NCI-H510A treated with DMSO at 0.1 percent for 48 hours (cell line): ENCODE measurements at places on chromosomes 7 and 10.

GRCh38 chr7:48518092-48518491 is 346.8 kb downstream of the ABCA13 start:
- no peak for DNase-seq

DNA sequence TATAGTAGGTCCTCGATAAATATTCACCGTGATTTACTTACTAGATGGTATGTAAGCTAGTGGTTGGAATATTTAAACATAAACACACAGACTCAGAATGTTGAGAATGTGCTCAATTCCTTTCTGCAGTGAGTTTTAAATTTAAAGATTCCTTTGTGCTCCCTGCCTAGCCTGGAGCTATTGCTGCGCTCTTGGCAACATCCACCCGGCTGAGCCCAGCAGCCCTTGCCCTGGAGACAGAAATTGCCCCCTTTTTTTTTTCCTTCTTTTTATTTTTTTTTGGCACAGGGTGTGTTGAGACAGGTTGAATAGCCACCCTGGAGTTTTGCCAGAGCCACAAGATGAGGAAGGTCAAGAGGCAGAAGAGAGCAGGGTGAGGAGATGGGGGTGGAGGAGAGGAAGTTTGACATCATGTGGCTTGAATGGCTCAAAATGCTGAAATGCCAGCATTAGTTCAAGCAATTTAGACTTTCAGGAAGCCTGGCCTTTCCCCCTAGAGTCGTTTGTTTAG is 180.8 kb downstream of the PRKCQ start:
- no peak for DNase-seq

GRCh38 chr7:51175992-51176388 is 140.6 kb downstream of the COBL start:
- DNase-seq, result no peak

DNA sequence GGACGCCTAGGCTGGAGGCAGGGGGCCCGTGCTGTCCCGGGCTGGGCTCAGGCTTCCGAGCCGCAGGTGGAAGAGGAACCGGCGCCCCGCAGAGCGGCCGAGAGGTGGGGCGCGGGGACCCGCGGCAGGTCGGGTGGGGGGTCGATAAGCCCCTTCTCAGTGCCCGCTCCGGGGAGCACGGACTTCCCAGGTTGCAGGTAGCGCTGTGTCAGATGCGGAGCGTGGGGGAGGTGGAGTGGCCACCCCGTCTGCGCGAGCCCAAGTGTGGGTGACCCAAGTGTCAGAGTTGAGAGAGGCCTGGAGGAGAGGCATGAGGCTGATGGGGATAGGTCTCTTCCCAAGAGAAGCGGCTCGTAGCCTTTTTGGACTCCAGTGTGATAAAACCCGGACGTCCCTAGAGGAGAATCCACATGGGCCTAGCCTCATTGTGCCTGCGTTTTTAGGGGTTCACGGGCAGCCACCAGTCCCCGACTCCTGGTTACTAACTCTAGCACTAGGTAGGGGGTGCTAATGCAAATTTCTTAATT is 580 bp downstream of the EEPD1 start:
- DNase-seq, result no peak

DNA sequence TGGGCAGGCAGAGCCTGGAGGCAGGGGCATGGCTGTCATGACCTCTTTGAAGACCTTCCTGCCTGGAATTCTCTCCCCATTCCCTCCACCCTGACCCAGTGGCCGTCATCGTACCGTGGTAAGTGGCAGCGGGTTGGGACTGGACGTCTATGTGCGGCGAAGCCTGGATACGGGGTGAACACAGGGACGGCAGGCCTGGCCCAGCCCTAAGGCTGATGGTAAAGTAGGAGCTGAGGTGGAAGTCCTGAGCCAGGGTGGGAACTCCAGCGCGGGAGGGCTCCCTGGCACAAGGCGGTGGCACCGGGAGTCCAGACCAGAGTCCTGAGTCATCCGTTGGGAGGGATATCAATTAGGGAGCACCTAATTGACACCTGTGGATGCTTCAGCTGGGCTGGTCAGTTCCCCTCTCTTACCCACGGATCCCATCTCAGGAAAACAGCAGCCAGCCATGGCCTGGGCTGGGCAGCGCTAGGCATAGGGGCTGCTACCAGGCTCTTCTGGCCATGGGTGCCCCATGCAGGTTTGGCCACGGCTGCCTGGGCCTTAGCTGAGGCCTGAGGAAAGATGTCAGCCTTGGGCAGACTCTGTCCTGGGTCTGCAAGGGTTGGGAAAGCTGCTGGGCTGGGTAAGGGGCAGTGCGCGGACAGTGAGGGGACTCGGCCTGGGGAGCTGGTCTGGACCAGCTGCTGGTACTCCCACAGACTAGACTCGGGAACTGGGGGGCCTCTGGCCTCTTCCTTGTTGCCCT is 3.3 kb downstream of the PPIF start:
- no peak for DNase-seq

DNA sequence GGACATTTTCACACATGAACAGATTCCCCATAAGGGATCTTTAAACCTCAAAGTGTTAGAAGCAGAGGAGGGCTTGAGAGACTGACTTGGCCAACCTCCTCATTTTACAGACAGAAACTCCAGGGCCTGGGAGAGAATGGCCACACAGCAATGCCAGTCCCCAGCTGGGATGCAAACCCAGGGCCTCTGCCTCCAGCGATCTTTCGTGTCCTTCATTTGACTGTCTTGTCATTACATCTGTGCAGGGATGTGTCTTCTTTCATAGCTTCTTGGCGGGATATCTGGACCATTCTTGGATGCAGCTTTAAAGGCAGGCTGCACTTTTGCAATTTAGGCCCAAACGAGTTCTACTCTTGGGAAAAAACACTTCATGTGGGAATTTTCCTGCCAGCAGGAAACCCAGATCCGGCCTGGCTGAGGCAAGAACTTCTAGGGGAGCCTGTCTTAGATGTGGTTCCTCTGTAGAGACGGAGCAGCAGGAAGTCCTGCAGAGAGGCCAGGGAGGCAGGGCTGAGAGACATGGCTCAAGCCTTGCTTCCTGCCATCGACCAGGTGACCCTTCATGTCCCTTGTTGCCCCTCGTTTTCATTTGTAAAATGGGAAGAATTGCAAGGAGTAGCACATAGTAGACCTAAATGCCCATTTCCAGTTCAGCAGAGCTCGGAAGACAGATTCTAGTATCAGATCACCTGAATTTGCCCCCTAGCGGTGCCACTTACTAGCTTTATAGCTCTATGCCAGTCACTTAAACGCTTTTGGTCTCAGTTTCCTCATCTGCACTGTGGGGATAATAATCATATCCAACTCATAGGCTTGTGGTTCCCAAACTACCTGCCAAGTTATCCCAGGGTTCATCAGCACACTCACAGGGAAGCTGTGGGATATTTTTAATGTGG is 43.9 kb upstream of the SLC29A3 start:
- DNase-seq, result no peak

DNA sequence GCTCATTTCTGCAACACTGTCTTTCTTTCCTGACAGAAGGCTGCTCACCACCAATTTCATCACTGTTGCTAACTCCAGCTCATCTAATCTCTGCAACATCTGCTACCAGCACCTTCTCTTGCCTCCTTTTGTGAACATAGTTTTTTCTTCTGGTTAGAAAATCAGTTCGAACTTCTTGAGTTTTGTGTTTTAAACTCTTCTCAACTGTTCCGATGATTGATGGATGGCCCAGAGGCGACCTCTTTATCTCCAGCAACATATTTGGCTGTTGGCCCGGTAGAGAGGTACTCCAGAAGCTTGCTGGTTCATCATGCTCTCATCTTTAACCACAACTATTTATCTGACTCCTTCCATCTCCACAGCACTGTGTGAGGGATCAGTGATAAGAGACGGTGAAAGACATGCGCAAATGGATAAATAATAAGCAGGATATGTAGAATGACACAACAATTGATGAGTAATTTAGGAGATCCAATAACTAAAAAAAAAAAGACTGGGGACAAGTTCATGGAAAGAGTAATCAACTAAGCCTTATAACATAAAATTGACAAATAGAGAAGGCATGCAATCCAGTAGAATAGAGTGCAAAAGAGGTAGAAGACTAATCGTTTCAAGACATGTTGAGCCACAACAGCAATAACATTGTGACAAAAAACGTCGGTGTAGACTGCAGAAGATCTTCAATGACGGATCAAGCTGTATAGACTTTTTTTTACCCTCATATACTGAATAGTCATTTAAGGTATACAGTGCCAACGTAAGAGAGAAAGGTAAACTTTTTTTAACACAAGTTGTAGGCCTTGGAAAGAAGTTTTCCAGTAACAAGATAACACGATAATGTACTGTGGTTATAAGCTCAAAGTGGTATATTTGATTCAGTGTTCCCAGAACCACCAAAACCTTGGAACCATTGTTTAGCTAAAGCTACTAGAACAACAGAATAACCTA is 152.2 kb downstream of the CRPPA start:
- DNase-seq, result peak; percentile 32

DNA sequence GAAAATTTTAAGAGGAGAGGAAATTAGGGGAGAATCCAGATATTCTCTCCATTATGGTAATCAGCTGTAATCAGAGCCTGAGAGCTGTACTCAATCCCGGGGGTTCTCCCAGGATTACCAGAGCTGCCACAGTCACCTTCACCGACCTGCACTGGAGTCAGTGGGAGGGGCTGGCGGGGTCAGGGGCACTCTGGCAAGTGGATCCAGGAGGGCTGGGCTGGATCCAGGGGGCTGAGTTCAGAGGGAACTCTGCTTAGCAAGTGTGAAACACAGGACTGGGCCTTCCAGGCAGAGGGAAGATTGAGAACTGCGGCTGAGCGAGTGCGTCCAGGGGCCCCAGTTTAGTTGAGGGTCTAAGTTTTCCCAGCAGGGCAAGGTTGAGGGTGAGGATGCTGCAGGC is 89.2 kb downstream of the BMS1 start:
- no peak for DNase-seq

DNA sequence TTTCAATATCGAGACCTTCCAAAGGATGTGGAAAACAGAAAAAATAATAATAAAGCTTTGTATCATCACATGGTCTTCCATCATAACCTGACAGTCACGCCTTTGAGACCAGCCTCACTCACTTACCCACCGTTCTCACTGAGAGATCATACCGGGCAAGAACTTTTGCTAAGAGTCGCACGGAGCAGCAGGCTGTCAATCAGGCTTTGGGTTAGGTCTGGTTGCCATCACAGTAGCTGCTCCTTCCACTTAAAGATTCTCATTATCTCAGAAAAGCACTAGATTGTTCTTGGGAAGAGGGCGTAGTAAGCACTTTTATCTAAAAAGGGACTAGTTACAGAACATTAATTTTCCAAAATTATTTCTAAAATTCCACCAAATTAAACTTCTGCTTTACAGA is 2.0 kb downstream of the RELN start:
- no peak for DNase-seq

DNA sequence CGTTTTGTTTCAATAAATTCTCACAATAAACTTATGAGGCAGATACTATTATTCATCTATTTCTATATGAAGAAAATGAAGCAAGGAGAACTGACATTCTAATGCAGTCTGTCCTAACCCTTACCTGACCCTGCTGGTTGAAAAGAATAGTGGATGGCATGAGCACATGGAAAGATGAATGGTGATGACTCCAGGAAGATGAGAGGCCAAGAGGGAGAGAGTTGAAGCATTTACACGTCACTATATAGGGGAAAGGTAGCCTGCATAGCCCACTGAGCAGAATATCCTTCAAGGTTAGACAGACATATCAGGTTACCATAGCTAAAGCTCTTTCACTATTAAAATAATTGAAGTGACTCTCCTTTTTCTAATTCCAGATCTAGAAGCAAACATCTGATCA is 163.9 kb upstream of the CDK1 start:
- no peak for DNase-seq

GRCh38 chr10:44870031-44870430 is 41.1 kb upstream of the TMEM72 start:
- no peak for DNase-seq

DNA sequence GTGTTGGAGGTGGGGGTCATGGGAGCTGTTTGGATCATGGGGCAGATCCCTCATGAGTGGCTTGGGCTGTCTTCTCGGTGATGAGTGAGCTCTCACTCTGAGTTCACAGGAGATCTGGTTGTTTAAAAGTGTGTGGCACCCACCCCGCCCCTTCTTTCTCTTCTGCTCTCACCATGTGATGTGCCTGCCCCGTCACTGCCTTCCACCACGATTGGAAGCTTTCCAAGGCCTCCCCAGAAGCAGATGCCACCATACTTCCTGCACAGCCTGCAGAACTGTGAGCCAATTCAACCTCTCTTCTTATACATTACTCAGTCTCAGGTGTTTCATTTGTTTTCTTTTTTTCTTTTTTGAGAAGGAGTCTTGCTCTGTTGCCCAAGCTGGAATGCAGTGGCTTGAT is 170.0 kb downstream of the PTPN20 start:
- no peak for DNase-seq

GRCh38 chr10:22626784-22627183 is 87.6 kb downstream of the PIP4K2A start:
- DNase-seq, result no peak

- DNase-seq, result no peak
Measured at GRCh38 chr7:28169230-28169629, 11.4 kb downstream of the JAZF1 start.

GRCh38 chr10:11886851-11887250 is 63.7 kb downstream of the PROSER2 start:
- no peak for DNase-seq

- peak; percentile 41 for DNase-seq
Measured at GRCh38 chr7:116672596-116673456, 830 bp downstream of the MET start.

- no peak for DNase-seq
Measured at GRCh38 chr10:102649797-102650654, 5.7 kb downstream of the TRIM8 start.

- DNase-seq, result peak; percentile 30
Measured at GRCh38 chr7:11760372-11760771, 71.6 kb downstream of the THSD7A start.

- no peak for DNase-seq
Measured at GRCh38 chr7:110309941-110310340, 781.0 kb upstream of the LRRN3 start.

GRCh38 chr10:43825421-43825820 is 176.7 kb upstream of the ZNF32 start:
- DNase-seq, result no peak

- DNase-seq, result peak; percentile 84
Measured at GRCh38 chr7:28180364-28181147, at the start of gene JAZF1. JAZF1 (minus strand) TSS chr7:28180795.

GRCh38 chr10:113099431-113100183 is 149.6 kb downstream of the TCF7L2 start:
- DNase-seq, result peak; percentile 81

DNA sequence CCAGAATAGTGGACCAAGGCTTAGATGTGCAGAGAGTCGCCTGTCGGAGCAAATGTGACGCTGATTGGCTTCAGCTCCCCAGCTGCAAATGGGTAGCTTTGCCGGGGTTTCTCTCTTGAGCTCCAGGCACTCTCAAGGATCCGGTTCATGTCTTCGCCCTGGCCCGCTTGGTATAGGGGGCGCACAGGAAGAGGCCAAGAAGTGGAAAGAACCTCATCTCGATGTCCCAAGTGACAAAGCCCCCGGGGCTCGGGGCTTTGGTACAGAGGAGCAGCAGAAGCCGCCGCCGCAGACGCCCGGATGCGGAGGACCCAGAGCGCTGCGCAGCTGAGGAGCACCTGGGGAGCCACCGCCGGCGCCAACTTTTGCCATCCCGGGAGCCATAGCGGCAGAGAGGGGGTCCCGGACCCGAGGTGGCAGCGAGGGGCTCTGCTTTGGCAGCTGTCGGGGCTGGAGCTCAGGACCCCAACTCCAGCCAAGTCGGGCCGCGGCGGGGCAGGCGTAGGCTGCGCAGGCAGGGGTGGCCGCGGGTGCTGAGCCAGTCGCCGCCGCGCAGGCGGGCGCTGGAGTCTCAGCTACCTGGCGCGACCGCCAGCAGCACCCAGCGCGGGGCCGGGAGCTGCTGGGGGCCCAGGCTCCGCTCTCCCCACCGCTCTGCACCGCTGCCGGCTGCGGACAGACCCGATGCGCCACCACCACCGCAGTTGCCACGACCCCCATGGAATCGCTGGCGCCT is 466.6 kb downstream of the XPNPEP1 start:
- DNase-seq, result no peak
